NCI-H187 treated with DMSO at 0.1 percent for 48 hours (cell line): ENCODE measurements at places on chromosomes 4 and X.

DNA sequence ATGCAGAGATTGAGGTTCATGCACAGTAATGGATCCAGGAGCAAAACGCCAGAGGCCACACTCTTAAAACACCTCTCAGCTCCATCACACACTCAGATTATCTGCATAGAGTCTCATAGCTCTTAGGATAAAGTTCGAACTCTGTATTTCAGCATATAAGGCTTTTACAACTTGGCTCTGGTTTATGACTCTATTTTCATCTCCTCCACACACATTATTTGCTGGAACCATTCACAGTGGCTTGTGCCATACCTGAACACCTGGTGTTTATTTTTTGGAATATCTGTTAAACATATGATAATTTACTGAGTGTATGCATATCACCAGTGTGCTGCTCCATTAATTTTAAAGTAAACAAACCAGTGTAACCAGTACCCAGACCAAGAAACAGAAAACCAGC is 27.2 kb downstream of the RASL11B start:
- no peak for DNase-seq

DNA sequence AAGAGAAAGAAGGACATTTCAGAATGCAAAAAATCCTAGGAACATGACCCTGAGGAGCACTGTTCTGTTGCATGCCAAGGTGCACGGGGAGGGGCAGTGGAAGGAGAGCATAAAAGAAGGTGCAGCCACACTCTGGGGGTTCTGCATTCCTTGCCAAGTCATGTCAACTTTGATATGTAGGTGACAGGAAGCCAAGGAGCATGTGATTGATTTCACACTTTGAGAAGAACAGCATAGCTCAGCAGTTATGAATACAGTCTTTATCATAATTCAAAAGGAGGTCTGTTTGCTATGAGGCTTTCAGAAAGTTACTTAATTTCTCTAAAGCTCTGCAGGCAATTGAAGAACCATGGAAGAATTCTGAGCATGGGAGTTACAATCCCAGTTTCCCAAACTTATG is 50.6 kb downstream of the SCFD2 start:
- DNase-seq = no peak

GRCh38 chr4:105257817-105258495 is 111.3 kb downstream of the TET2 start:
- DNase-seq = no peak

DNA sequence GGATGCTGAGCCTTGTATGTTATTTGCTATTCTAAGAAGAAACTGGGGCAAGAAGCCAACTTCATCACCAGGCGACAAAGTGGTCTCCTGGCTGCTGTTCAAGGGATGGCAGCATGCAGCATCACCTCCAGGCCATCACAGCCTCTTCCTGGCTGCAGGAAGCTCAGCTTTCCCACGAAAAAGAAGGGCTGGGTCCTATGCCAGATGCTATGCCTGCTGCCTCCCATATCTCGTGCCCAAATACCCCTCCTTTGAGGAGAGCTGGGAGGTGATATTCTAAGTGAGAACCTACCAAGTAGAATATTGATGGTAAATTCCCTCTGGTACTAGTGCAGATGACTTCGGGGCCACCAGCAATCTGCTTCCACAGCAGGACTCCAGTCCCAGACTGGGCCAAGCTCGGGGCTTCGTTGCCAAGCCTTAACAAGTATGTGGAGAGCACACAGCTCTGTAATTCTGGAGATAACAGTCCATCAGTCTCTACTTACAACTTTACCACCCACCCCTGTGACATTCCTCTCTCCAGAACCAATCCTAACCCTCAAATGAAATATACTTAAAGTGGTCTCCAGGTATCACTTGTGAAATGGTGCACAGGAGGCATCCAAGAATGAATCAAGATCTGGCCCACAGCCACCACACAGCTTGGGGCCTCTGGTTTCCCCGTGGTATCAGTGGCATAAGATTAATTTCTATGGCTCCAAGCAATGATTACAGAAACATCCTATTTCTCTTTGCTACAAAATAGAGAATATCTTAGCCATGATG is 149.3 kb downstream of the PALLD start:
- no peak for DNase-seq

DNA sequence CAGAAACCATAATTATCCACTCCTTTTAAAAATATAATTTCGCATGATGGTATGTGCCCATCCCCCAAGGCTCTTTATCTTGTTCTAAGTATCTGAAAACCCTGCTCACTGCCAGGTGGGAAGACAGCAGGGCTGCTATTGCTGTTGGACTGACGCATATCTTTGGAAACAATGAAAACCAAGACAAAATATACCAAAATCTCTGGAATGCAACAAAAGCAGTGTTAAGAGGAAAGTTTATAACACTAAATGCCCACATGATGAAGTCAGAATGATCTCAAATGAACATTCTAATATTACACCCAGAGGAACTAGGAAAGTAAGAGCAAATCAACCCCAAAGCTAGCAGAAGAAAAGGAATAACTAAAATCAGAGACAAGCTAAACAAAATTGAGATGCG is 162.0 kb downstream of the FAM47B start:
- DNase-seq = no peak

DNA sequence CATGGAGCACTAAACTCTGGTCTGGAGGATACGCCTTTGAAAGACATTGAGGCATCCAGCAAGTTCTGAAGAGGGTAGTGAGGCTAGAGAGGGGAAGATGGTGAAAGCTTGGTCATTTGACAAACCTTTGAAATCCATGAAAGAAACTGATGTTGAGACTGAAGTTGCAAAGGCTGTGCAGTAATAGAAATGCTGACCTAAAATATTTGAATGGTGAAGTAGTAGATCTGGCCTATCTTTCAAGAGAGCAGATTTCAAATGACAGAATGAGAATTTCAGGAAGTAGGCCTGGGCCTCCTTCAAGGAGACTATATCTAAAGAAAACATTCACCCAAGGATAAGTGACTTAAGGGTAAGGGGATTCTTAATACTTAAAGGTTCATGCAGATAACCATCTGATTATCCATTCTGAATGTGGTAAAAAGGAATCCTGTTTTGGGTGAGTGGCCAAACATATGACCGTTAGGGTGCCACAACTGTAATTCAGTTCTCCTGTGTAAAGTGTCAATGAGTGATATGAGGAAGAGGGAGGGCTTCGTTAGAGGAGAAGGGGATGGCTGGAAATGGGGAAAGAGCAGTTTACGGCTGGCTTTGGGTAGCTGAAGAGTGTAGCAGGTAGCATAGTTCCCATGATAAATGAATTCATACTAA is 62.2 kb downstream of the AMELX start:
- no peak for DNase-seq
